ENCODE measurements at places on chromosomes 11 and 22.
A peak's percentile ranks its signal among the peaks of the same experiment; 100 is the strongest.

- no peak for DNase-seq
Observed at GRCh38 chr11:41879214-41879613, 419.8 kb upstream of the LRRC4C start.

GRCh38 chr11:134555510-134555909, 143.5 kb upstream of the B3GAT1 start:
- DNase-seq, result no peak

DNA sequence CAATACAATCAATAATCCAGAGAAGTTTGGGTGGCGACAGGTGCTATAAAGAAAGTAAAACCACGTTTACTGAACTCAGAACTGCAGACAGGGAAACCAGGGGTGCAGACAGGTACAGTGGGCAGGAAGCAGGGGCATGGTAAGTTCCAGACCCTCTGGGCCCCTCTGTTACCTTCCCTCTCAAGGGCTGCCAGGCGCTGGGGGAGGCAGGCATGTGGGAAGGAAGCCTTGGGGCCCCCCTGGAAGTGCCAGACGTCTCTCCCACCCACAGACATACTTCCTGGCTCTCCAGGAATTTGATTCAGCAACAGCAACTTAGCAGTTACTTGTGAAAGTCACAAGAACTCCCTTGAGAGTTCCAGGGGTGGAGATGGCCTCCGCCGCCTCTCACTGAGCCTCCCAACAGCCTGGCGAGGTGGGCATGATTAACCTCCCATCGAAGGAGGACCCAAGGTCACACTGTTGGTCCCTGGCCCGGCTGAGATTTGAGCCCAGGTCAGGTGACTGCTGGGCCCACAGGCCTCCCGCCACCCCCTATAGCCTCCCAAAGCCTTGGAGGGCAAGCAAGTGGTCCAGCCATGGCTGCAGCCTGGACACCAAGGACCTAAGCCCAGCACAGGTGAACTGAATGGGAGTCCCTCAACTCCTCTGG, 14.1 kb upstream of the TSKU start:
- no peak for DNase-seq

DNA sequence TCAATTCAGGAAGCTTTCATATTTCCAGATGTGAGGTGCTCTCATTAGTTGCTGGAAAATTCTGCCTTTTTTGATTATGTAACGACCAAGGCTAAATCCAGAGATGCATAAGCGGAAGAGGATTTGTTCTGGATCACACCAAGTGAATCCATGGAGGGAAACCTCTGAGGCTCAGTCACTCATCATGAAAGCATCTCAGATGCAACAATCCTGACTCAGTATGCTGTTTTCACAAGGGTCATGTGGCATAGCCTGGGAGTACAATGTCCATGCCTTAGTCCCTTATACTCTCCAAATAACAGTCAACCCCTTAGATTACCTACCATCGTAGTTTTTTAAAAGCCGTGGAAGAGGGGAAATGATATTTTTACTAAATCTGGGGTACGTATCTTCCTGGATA, 445.6 kb downstream of the NTM start:
- no peak for DNase-seq

DNA sequence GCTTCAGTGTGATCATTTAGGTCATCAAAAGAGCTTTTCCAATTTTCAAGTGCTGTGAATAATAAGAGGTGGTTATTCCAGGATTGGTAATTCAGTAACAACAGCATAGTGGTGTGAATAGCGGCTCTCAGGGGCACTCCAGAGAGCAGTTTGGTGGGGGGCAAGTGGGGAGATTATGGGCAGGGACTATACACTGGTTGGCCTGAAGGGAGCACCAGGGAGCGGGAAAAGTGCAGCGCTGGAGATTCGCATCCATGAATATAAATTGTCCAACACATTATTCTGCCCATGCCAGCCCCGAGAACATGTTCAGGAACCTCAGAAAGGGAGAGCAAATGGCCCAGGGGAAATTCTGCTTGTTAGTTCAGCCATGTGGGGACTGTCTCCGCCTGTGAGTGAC, 37.9 kb downstream of the OR6Q1 start:
- no peak for DNase-seq

GRCh38 chr11:134536677-134537076, 124.6 kb upstream of the B3GAT1 start:
- DNase-seq, result no peak

DNA sequence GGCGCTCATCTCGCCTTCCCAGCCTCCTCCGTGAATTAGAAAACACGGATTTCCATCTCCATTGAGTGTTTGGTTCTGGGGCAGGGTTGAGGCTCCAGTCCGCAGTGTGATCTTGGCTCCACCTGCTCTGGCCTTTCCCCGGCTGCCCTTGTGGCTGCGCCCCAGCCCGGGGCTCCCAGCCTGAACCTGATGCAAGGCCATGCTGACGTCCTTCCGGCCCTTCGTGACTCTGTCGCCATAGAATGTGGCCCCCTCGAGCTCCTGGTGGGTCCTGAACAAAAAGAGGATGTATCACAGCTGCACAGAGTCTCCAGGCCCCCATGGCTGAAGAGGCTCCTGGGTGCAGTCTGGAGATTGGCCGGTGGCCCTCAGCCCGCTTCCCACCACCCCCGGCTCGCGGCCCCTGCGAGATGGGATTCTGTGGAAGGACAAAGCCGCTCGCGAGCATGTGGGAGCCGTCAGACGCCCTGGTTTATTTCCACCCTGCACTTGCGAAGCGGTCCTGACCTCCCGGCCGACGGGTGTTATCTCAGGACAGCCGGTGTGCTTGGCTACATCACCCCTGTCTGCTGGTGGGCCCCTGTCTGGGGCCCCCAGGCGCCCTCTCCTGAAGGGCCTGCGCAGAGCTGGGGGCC, 1214.0 kb downstream of the BRD1 start:
- no peak for DNase-seq

DNA sequence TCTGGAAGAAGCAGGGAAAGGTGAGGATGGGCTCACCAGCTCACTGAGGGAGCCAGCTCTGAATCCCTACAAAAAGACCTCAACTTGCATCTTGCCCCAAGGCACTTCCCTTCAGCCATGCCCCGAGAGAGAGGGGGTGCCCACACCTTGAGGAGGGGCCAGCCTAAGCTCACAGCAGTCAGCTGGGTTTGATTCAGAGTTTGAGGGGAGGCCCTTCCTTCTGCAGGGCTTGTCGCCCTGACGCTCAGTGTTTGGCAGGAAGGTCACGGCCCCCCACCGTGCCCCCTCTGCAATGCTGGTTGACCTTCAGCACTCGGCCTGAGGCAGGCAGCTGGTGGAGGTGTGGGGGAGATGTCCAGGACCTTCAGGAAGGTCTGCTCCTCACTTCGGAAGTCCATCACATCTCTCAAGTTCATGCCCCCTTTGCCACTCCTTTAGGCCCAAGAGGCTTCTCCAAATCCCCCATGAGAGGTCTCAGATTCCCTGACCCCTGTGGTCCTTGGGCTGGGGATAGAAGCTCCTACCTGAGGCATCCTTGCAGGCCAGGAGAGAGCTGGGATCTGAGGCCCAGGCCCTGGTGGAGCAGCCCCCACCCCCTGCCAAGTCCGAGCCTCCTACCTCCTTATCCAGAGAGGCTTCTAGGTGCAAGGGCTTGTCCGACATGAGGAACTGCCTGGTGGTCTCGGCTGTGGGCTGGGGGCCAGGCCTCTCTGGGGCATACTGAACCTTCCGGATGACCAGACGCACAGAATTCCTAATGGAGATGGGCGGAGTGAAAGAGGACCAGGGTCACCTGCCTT, 37.6 kb downstream of the TPBGL start:
- no peak for DNase-seq

DNA sequence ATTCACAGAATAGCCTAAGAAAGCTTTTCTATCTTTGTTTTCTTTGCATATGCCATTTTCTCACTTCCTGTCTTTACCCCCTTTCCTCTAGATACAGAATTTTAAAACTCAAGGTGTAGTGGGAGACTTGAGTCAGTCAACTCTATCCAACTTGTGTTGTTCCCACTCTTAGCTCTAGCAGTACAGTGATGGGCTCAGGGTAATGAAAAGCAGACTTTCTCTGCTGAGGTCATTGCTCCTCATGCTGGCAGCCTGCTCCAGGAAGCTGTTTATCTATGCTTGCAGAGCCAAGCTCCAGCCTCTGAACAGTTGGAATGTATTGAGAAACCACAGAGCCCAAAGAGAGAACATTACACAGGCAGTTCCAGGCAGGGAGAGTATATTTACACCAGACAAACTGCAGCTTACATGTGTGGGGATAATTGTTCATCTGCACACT, 68.1 kb downstream of the CSTPP1 start:
- peak; percentile 93 for DNase-seq

GRCh38 chr11:44883277-44883676, 67.4 kb downstream of the TP53I11 start:
- DNase-seq, result no peak

- DNase-seq, result no peak
Observed at GRCh38 chr11:20070459-20070858, 89.8 kb downstream of the DBX1 start.

GRCh38 chr11:6482441-6482840, 1.1 kb downstream of the TIMM10B start:
- no peak for DNase-seq

- no peak for DNase-seq
Observed at GRCh38 chr11:60887556-60887955, 18.8 kb downstream of the PRPF19 start.

GRCh38 chr22:35410663-35411034, 10.7 kb downstream of the MCM5 start:
- DNase-seq, result no peak

- no peak for DNase-seq
Observed at GRCh38 chr11:43234881-43235280, 76.9 kb upstream of the API5 start.

DNA sequence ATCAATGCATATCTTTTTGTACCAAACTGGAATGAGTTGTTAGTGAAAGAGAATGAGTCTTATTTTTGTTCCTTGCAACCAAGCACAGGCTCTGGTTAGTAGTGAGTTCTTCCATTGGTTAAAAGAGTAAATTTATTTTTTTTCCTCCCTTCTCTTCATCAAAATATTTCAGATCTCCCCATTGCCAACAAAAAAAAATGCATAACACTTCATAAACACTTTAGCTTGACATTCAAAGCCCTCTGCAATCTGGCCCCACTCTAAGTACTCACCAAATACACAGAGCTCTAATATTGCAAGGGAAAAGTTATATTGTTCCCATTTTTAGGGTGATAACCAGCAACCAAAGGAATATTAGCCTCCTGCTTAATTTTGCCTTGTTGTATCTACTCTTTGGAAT, 333.0 kb upstream of the LUZP2 start:
- DNase-seq, result no peak

DNA sequence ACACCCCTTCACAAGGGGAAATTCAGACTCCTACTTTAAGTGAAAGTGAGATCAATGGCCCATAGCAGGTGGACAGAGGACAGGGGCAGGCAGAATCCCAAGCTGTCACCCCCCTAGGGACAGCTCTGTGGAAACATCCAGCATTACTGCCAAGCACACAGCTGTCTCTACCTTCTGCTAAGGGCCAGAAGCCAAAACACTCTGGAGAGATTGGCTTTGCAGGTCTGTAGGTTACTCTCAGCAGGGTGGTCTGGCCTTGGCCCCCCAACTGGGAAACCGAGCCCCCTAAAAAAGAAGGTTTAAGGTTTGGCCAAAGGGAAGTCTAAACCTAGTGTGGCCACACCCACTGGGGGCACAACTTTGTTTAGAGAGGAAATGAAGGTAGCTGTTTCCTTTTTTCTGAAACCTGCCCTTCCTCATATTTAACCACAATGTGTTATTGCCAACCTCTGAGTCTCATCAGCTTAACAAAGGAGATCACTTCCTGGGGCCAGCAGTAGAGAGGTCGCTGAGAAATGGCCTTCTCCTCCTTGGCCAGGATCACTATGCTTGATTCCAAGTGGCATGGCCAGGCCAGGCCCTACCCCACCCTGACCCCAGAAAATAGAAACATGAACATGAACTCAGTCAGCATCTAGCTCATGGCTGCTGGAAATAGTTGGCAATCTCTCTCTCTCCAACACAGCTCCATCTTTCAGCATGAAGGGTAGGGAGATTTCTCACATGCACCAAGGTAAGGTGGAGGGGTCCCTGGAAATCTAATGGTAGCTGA, 25.9 kb upstream of the SCARF2 start:
- no peak for DNase-seq
